ENCODE measurements at places on chromosomes 4 and X. TPM values are rescaled to one million over a fixed set of nuclear protein-coding genes. Genes with fewer than 3 reads are reported as not detected.

The COL4A6 gene
- 2.4 TPM for total RNA-seq

The UGT2B15 gene
- 0.17 TPM for total RNA-seq

GRCh38 chr4:8144359-8144758, 14.3 kb downstream of the ABLIM2 start:
- H3K27me3 ChIP-seq = no peaks in the 10 kb centered on the region
- no peak for DNase-seq
- no peak overlapping the region for H3K27ac ChIP-seq
- H3K4me3 ChIP-seq = no peak overlapping the region
- H3K36me3 ChIP-seq = no peaks in the 10 kb centered on the region

DNA sequence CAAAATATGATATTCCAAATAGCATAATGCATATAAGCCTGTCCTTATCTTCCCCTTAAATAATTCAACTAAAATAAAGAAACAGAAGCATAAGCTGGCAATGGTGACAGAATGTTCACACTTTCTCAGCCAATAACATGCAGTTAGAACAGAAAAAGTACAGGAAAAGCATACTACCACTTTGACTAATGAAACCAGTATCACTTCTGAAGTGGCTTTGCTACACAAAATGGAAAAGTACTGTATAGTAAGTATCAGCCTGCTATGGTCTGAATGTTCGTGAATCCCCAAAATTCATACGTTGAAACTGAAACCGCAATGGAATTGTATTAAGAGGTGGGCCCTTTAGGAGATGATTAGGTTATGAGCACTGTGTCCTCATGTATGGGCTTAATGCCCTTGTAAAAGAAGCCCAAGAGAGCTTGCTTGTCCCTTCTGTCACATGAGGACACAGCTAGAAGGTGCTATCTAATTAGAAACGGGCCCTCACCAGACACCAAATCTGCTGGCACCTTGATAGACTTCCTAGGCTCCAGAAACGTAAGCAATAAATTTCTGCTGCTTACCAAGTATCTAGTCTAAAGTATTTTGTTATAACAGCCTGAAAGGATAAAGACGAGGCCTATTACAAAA, 102.6 kb downstream of the PRDM5 start:
- no peaks in the 10 kb centered on the region for H3K27me3 ChIP-seq
- H3K36me3 ChIP-seq = no peaks in the 10 kb centered on the region
- no peaks in the 10 kb centered on the region for H3K4me1 ChIP-seq

The ARX gene
- 0.22 TPM for total RNA-seq

The FAM53A gene
- 1.1 TPM for total RNA-seq

GRCh38 chrX:20515841-20516461, 249.2 kb upstream of the RPS6KA3 start:
- H3K4me1 ChIP-seq = peaks cover 61% of the 10 kb centered on the region
- no peaks in the 10 kb centered on the region for H3K27me3 ChIP-seq
- H3K27ac ChIP-seq = peak overlapping the region; percentile 81
- DNase-seq = peak; percentile 73

The SCFD2 gene
- 13.6 TPM for total RNA-seq

The CABS1 gene
- not detected for total RNA-seq

- peak overlapping the region; percentile 67 for H3K27ac ChIP-seq
- H3K27me3 ChIP-seq = no peaks in the 10 kb centered on the region
- DNase-seq = no peak
- H3K36me3 ChIP-seq = no peaks in the 10 kb centered on the region
- peaks cover 3% of the 10 kb centered on the region for H3K4me1 ChIP-seq
Observed at GRCh38 chrX:63754136-63754859, 30.7 kb downstream of the ARHGEF9 start.

The DUX4 gene
- total RNA-seq = not detected

DNA sequence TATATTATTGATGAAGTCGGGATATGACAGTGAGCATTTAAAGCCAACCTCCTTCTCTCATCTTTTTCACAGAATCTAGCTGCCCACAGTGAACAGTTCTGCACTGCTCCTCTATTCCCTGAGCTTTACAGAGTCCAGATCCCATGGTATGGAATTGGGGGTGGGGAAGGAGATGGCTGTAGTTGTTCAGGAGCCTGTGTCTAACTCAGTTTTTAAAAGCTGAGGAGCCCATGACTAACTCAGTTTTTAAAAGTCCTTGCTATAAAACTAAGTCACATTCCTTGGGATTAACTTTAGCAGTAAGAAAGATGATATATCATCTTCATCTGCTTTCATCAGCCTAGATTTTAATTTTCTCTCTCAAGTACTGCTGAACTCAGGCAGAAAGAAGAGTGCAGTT, 96.4 kb upstream of the STIM2 start:
- no peaks in the 10 kb centered on the region for H3K27me3 ChIP-seq
- peaks cover 10% of the 10 kb centered on the region for H3K4me1 ChIP-seq
- no peak for DNase-seq
- no peak overlapping the region for H3K27ac ChIP-seq

The PHOX2B gene
- not detected for total RNA-seq

GRCh38 chr4:108570993-108571569, 49.3 kb upstream of the RPL34 start:
- no peak overlapping the region for H3K27ac ChIP-seq
- H3K27me3 ChIP-seq = no peaks in the 10 kb centered on the region
- H3K4me3 ChIP-seq = no peak overlapping the region
- no peak for DNase-seq

DNA sequence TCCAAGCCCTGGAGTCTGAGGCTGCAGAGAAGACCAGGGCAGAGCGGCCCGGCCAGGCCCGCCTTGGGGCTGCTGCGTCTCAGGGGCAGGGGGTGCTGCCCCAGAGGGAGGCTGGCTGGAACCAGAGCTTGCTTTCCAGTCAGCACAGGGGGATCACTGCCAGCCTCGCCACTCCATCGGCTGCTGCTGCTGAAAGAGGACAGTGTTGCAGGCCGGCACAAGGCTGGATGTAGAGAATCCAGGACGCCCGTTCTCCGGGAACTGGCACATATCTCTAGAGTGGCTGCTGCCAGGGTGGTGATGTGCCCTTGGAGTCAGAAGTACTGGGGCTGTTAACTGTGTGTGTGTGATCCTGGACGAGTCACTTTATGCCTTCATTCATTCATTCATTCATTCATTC, 31.9 kb upstream of the SORCS2 start:
- no peaks in the 10 kb centered on the region for H3K36me3 ChIP-seq
- DNase-seq = no peak

All from HCT116 (cell line).